ENCODE measurements at places on chromosomes 12 and 14.

GRCh38 chr12:56198836-56199235, 9.6 kb upstream of the SMARCC2 start:
- DNase-seq: no peak

DNA sequence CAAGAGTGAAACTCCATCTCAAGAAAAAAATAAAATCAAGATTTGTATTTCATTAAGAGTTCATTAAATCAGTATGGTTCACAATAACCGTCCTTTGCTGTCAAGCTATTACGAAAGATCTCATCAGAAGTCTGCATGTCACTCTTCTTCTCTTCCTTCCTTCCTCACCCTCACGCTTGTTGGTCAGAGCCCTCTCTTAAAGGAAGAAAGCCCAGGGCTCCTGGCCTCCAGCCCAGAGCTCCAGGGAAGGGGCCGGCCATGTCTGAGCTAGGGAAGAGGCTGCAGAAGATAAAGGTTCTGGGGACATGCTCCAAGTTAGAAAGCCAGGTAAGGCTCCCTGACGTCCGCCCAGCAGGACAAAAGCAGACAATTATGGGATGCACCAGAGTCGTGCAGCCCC, 43.1 kb upstream of the DLK1 start:
- DNase-seq: no peak

GRCh38 chr14:95760596-95760995, 46.7 kb upstream of the TCL1A start:
- no peak for DNase-seq

DNA sequence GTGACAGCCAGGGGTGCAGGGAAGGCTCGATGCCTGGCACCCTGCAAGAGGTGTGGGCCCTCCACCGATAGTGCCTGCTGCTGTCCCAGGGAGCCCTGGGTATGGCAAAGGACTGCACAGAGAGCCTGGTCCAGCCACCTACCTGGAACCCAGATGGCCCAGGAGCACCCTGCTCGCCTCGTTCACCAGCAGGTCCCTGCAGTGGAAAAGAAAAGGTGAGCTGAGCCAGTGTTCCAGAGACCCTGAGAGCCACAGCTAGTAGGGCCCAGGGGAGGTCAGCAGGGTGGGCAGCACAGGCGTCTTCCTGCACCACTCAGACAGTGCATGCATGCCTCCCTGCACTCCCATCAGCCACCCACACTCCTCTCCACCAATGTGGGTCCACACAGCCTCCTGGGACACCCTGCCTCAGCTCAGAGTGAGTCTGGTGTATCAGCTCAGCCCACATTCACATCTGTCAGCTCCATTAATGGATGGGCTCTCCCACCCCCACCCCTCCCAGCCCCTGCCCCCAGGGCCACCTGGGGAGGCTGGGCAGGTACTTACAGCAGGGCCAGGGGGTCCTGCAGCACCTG, 20.2 kb downstream of the TMEM106C start:
- DNase-seq: no peak

- no peak for DNase-seq
Observed at GRCh38 chr14:35956376-35957085, 130.4 kb downstream of the BRMS1L start.

- no peak for DNase-seq
Observed at GRCh38 chr12:113693693-113694092, 222.0 kb upstream of the LHX5 start.

DNA sequence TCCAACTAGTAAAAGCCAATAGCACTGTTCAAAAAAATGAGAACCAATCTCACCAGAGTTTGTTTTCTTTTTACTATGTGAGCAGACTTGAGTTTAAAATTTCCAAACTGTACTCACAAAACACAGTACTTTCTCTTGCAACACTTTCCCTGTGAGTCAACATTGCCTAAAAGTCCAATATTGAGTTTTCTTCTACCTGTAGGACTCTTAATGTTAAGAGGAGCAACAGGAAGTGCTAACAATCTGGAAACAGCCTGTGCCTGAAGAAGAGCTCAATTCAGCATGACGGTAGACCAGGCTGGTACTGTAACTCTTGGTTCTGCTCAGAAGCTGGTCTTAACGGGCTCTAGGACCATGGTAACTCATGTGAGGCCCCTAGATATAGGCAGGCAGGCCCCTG, 144.3 kb downstream of the MED13L start:
- DNase-seq: no peak

Measured in SHP77 (cell line).